ENCODE measurements at places on chromosomes 12 and 14.

DNA sequence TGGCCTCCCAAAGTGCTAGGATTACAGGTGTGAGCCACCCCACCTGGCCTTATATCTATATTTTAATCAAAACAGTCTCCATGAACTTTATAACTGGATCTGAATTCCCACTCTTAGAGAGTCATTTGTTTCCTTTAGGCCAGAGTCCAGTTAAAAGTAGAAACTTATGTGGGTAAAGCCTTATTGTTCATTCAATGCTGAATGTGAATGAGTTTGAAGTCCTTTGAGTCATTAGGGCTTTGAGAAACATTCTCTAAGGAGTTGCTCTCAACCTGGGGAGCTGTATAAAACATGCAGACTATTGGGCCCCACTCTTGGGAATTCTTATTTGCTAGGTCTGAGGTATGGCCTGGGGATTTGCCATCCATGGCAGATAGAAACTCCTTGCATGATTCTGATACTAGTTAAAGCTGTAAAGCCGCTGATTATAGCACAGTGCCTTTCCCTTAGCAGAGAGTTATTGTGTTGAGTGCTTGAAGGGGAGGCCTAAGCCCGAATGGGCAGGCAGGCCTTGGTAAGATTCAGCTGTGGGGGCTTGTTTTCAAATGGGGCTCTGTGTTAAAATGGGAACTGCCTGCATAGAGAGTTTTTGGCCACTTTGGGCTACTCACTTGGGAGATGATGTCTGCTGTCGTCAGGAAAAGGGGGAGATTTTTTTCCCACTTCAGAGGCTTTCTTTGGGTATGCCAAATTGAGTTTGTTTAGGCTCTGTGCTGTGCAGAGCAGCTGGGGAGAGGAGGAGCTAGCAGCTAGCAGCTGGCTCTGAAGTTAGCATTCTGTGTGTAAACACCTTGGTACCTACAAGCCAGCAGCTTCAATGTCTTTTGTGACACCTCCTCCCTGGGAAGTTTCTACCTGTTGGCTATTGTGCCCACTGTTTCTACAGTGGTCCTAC, 117.5 kb downstream of the DACT1 start:
- DNase-seq = no peak

GRCh38 chr14:67526676-67527459, 6.2 kb upstream of the PLEKHH1 start:
- DNase-seq = peak; percentile 70

- peak; percentile 88 for DNase-seq
Observed at GRCh38 chr14:100041271-100041670, 24.0 kb upstream of the EVL start.

- no peak for DNase-seq
Observed at GRCh38 chr12:50195832-50196231, 28.7 kb upstream of the CERS5 start.

- DNase-seq = no peak
Observed at GRCh38 chr12:11868027-11868426, 202.7 kb upstream of the BCL2L14 start.

DNA sequence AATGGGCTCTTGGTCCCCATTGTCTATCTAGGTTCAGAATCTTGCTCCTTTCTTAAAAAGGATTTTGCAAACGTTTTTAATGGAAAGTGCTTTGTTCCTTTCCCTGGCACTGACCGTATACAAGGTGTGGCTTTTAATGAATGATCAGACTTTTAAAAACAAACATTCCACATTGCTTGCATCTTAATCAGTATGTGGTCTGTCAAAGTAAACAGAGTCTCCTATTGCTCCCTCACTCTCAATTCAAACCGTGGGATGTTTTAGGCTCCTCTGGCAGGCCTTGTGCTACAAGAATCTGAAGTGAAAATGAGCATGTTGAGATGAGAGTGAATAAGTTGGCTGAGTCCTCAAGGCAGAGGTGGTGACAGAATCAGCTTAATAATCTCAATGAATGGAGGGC, 107.0 kb downstream of the VRK1 start:
- DNase-seq = no peak

DNA sequence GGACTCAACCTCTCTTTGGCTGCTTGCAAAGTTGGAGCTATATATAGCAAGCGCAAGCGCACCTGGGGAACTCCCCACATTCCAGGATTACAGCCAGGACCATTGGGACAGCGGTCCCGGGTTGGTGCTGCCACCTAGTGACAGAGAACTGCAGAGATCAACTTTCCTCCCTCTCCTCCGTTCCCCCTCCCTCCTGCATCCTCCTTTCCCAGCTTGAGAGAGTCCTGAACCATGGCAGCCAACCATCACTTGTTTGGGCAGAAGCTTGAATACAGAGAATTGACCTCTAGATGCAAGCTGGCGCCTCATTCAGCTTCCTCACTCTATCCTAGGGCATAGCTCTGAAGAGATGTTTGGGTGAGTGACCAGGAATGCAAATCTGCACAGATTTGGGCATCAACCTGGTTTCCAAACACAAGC, 17.4 kb upstream of the FLVCR2 start:
- DNase-seq = peak; percentile 51

GRCh38 chr12:2960996-2961616, 1.9 kb downstream of the TEAD4 start:
- DNase-seq = no peak

- DNase-seq = no peak
Observed at GRCh38 chr12:2161473-2161872, 108.7 kb downstream of the CACNA1C start.

DNA sequence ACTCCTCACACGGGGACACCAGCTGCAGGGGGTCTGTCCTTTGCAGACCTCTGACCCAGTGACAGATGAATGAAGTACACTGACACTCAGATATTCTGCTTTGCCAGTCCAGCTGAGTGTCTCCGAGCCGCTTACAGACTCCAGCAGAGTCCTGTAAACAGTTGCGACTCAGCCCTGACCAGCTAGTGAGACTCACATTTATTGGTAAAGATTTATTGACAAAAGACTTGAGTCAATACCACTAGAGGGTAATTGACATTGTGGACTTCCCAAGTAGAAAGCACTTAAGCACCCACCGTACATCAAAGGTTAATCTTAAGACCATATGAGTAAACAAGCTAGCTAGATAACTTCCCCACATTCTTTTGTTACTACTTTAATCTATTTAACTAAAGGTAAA, 9.8 kb upstream of the FKBP4 start:
- no peak for DNase-seq

GRCh38 chr14:84197704-84198103, 1332.2 kb upstream of the FLRT2 start:
- no peak for DNase-seq

DNA sequence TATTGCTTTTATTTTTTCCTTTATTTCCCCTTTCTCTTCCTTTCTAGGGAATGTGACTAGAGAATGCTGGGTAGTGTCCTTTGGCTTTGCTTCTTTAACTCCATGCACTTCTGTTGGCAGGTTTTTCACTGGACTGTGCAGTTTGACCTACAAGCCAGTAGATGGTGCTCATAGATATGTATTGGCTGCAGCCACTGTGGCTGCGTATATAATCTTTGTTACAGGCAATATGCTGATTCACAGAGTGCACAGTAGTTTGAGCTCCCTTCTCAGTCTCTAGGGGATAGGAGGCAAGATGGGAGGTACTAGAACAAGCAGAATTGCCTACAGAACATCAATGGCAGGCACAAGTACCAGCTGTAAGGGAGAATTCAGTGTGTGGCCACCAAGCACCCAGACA, 503.5 kb downstream of the LRFN5 start:
- DNase-seq = peak; percentile 42

GRCh38 chr14:57302883-57303282, 34.1 kb downstream of the AP5M1 start:
- DNase-seq = no peak

GRCh38 chr14:101357559-101358319, 203.6 kb upstream of the DIO3 start:
- DNase-seq = no peak

DNA sequence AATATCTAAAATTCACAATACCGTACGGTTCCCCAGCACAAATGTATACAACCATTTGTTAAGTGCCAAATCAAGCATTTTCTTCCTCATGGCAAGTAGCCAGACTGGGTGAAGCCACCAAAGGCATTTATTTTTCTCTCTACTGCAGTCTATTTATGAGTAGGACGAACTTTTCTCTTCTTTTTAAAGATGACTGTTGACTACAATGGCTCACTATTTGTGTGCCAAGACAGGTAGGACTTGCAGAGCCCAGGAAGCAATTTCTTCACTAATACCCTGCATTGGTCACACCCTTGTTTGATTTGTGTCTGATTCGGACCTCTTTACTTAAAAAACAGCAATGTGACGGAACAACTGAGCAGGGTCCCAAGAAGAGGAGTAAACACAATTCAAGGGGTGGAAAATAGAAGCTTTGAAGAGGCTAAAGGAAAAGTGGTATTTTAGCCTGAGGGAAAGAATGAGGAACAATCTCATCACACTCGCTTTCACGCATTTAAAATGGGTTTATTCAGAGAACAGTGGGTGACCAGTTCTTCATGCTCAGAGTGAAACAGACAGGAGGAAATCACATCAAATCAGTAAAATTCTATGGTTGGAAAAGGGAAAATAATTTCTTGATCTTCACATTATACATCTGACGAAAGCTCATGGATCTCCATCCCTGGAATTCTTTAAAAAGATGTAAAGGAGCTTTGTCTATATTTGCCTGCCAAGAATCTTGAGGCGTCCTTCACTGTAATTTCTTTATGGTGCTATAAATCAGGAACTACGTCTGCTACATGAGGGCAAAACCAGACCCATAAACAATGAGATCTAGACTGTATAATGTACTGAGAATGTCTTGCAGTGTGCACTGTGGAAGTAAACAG, 183.8 kb downstream of the PPM1H start:
- no peak for DNase-seq

GRCh38 chr14:68407285-68407684, 385.6 kb downstream of the ZFP36L1 start:
- DNase-seq = no peak

GRCh38 chr12:112525426-112525809, 106.7 kb downstream of the PTPN11 start:
- no peak for DNase-seq

DNA sequence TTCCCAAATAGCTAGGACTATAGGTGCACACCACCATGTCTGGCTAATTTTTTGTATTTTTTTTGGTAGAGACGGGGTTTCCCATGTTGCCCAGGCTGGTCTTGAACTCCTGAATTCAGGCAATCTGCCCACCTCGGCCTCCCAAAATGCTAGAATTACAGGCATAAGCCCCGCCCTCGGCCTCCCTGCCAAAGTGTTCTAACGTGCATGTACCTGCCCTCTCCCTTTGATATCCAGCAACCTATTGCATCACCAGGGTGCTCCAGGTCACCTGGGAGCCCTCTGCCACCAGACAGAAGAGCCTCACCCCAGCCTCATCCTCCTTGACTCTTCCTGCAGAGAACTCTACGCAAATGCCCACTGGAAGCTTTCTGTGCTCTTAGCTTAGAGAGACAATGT, 2.2 kb upstream of the EML1 start:
- DNase-seq = no peak

DNA sequence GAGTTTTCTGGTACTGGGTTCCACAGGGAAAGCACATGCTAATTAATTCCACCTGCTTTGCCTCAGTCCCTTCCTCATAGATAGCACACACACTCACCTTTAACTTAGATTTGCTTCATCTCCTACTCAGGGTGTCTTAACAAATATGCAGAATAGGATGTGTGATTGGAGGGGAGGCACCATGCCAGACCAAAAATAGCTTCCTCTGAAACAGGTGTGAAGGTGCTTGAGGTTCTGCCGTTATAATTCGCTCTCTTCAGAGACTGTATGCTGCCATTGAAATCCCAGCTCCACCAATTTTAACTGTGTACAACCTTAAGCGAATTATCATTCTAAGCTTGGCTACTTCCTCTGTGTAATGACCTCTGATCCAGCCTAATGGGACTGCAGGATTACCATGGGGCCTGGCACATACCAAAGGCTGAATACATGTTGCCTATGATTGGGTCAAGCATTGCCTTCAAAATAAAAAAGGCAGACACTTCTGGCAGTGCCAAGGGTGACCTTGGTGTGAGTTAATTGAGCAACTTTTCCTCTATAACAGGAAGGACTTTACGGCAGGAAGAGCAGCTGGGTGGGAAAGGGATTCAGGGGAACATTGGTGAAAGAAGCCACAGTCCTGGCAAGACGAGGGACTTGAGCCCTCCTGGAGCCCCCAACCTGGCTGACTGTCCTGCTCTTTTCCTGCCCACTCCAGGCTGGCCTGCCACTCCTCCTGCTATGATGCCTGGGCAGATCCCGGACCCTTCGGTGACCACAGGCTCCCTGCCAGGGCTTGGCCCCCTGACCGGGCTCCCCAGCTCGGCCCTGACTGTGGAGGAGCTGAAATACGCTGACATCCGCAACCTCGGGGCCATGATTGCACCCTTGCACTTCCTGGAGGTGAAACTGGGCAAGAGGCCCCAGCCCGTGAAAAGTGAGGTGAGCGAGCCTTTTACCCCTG, 9.7 kb downstream of the JDP2 start:
- no peak for DNase-seq

DNA sequence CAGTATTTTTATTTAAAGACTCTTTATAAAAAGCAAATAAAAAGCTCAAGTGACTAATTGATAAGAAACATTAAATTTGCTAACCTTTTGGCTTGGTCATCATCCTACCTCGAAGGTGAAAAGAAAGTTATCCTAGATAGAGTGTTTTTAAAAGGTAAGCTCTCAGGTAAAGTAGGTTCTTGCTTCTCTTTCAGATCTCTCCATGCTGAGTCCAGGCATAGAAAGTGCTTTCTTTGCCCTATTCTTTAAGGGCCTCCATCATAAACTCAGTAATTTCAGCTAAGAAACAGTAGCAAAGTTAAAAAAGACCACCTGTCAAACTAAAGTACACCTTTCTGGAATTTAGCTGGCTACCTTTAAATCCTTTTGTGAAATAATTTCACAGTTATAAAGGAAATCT, 20.6 kb upstream of the ANHX start:
- no peak for DNase-seq

- DNase-seq = no peak
Observed at GRCh38 chr12:49794021-49794420, 34.2 kb downstream of the NCKAP5L start.

- peak; percentile 55 for DNase-seq
Observed at GRCh38 chr14:101235335-101236103, 325.8 kb upstream of the DIO3 start.

GRCh38 chr12:59980476-59980875, 384.6 kb downstream of the SLC16A7 start:
- no peak for DNase-seq

- DNase-seq = peak; percentile 28
Observed at GRCh38 chr14:58151133-58152013, 640 bp downstream of the ARMH4 start.

- DNase-seq = no peak
Observed at GRCh38 chr12:79873201-79873600, 61.7 kb downstream of the PPP1R12A start.

- DNase-seq = no peak
Observed at GRCh38 chr12:116389990-116390389, 112.5 kb upstream of the MED13L start.

GRCh38 chr12:48903363-48903981, 21.8 kb downstream of the FKBP11 start:
- no peak for DNase-seq

- no peak for DNase-seq
Observed at GRCh38 chr14:102272392-102272791, 32.6 kb downstream of the MOK start.

Measured in NB4 (cell line).